Spinal cord (tissue), 10 donors: ENCODE measurements at places on chromosomes 3 and 15.

- DNase-seq, result no peak
These were observed 32.0 kb upstream of the SLCO3A1 start for GRCh38 chr15:91821458-91821857.

GRCh38 chr15:51721199-51721960, 16.1 kb downstream of the LYSMD2 start:
- DNase-seq, result no peak

DNA sequence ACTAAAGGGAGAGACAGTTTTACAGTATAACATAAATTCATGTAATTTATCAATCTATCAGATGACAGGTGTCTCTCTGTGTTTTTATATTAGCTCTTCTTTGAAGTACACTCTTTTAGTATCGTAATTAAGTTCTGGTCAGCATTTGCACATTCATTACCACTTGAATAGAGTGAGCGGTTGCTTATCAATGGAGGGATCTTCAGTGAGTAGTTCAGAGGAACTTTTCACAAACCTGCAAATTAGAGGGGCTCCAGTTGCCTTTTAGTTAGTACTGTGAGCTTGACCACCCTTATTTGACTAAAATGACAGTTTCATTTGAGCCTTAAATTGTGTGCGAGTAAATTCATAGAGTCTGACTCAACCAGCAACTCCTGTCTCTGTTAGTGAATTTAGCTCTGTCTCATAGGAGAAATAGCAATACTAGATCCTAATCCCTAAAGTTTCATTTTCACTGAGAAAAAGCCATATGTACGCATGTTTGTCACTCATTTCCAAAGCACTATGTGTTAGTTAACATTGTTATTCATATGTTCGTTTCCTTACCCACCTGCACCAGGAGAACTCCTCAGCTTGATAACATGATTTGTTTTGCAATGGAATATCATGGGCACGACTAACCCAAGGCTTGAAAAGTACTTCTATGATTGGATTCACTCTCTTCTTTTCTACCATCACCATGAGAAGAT, 57.5 kb upstream of the ZBED2 start:
- no peak for DNase-seq

DNA sequence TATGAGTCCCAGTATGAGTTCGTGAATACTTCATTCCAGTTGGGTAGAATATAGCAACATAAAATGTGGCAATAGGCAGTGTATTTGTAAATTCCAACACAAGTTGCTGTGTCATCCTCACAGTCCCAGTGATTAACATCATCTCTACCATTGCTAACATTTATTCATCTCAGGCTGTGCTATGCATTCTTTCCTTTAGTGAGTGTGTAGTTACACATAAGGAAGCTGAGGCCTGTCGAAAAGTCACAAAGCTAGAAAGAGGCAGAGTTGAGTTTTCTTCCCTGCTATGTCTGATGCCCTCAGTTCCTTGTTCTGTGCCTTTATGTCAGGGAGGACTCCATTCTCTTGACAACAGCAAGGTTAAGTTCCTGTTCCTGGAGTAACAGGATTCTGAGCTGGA, 96.4 kb downstream of the FNDC3B start:
- DNase-seq, result no peak

DNA sequence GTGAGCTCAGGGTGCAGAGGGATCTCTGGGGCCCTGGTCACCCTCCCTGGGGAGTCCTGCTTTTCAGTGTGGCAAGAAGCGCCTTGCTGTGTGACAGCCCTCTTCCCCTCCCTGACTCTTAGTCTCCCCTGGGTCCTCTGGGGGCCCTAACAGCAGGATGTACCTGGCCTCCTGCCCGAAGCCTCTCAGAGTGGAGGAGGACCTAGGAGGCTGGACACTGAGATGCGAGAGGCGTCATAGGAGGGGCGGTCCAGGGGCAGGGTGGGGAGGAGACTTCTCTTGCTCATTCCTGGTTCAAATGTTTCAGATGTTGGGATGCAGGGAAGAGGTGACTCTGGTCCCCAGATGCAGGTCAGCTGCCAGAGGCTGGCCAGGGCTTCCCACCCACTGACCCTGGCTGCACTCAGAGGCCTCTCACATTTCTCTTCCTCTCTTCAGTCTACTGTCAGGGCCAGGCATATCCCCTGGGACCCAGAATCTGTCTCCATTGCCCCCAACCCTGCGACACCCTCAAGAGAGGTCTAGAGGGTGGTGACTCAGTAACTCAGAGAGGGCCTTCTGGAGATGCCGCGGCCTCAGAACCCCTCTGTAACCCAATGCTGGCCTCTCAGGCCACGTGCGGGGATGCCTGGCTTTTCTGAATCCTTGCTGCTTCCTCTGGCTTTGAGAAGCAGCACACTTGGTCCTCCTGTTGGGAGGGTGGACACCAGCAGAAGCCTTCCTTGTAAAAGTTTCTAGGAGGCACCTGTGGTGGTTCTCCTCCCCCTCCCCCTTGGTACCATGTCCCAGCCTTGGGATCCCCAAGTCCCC, 25.9 kb downstream of the SNX33 start:
- DNase-seq, result no peak

GRCh38 chr15:83099290-83099689, 8.2 kb upstream of the TM6SF1 start:
- no peak for DNase-seq

- DNase-seq, result no peak
These were observed 18.2 kb downstream of the ZNF592 start for GRCh38 chr15:84766461-84767035.

DNA sequence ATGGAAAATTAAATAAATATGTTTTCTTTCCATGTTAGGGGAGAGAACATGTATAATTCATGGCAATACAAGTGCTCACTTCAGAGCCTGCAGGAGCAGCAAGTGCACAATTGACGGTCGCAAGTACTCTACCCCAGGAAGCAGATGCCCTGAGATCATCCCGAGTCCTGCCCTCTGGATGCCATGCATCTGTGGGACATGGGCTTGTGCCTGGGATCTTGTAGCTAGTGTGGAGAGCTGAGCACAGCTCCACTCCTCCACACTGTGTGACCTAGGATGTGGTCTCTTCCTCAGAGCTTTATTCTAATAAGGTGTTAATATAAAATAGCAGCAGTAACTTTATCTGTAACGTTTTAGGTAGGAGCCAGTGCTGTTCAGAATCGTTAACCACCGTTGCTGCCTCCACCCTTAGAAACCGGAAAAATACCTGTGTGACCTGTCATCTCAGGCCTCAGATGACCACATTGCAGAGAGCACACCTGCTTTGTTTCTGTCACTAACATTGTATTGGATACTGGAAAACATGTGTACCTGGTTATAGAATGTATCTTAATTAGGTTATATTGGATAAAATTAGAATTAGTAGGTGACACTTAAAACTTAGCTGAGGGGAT, 105.0 kb upstream of the GOLGA6L6 start:
- DNase-seq, result no peak

DNA sequence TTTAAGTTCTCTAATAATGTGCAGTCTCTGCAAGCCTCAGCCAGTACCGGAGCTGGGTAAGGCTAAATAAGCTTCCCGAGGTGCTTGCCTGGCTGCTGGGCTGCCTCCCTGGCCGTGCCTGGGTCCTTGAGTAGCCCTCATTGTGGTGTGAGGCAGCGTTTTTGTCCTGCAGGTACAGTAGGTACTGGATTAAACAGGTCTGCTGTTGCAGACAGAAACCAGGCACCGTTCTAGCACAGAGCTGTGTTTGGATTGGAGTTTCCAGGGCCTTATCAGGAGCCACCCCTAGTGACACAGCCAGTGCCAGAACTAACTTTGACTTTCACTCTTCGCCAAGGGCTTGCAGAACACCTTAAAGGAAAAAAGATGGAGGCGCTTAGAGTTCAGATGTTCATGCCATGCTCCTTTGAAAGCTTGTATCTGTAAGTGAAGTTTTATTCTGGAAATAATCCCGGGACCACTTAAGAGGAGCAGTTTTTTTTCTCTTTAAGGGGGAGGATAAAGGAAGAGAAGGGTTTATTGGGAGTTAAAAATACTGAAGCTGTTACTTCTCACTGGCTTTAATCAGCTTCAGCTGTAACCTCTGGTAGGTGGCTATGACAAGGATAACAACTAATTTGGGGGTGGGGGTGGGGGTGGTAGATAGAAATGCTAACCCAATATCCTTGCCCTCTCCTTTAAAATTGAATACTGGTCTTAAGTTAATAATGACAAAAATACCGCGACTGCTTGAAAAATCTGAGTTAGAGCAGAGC, 126.8 kb downstream of the MITF start:
- no peak for DNase-seq

DNA sequence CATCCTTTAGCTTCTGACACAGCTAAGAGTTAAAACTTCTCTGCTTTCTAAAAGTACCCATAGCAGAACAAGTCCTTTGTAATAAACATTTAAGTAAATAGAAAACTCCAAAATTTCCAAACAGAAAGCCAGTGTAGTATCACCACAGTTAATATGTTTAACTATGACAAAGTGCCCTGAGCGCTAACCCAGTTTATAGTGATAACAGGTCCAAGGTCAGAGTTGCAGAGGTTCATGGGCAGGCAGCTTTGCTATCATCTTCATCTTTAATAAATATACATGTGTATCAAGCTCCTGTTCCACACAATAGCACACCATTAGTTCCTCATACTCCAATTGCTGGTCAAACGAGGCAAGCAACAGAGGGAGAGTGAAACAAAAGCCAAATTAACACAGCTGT, 12.4 kb upstream of the TOP2B start:
- DNase-seq, result no peak

DNA sequence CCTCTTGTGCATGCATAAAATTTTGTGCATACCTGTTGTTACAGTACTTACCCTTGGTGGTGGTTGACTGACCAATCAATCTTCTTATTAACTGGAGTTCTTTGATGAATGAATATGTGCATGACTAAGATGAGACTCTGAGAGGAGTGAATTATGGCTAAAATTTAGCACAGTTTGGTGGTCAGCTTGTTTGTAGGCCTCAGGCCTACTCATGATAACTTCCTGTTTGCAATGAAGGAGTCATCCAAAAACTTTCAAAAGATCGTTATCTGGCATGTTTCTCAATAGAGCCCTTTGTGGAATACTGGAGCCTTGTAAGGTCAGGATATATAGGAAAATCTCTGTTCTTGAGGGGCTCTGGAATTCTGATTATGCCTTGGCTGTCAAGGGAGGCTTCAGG, 66.5 kb downstream of the LEKR1 start:
- DNase-seq, result no peak

- DNase-seq, result no peak
These were observed 923 bp downstream of the ACY1 start for GRCh38 chr3:51984269-51984647.

DNA sequence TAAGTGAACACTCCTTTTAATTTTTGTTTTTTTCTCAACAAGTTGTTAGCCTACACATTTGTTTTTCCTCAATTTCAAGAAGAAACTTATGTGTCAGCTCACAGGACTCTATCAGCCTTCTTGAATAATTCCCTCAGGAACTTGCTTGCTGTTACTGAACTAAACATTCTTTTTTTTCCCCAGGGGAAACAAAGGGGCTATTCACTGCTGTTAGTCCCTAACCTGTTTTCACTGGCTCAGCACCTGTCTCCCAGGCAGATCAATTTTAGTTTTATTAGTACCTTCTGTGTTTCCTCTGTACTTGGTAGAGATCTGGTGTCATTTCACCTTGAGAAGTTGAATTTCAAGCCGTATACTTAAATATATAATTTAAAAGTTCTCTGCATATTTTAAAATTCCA, 644.6 kb downstream of the CADM2 start:
- DNase-seq, result no peak

GRCh38 chr15:56719774-56720555, 13.3 kb downstream of the ZNF280D start:
- DNase-seq, result no peak

GRCh38 chr15:73637527-73637926, 4.3 kb upstream of the NPTN start:
- DNase-seq, result no peak

- DNase-seq, result no peak
These were observed 116.5 kb downstream of the LRRK1 start for GRCh38 chr15:101035611-101036010.

GRCh38 chr15:82969353-82969752, 16.7 kb upstream of the RAMAC start:
- no peak for DNase-seq

DNA sequence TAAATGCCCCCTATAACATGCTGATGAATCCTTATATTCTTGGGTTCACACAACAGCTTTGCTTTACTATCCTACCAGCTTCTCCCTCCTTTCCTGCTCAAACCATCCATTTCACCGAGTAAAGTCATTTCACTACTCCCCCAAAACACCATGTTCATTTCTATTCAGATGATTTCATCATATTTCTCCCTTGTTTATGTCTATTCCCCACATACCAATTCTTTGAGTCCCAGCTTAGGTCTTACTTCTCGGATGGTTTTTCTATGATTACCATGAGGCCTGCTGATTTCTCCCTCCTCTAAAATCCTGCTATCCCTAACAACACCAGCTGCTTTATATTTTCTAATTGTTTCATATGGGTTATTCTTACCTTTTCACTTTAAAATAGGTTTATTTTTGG, 231.4 kb downstream of the TIGIT start:
- no peak for DNase-seq

DNA sequence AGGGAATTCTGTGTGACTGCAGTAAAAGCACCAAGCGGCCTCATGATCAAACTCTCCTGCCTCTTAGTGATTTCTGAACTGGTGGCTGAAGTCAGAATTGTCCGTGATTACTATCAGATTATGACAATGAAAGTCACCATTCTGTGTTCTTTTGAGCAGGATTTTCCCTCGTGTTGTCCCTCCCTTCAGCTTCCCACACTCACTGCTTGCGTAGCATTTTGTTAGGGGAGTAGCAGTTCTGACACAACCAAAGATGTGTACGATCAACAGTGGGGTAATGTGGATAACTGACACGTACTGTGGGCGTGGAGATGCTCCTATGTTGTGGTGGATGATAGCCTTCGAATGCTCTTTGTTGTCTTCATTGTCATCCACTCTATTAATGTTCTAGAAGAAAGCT, 67.8 kb upstream of the ICE2 start:
- DNase-seq, result no peak

GRCh38 chr3:122957707-122958689, 69.6 kb downstream of the SEMA5B start:
- peak; percentile 36 for DNase-seq

GRCh38 chr15:27671819-27672437, 427.2 kb downstream of the OCA2 start:
- peak; percentile 50 for DNase-seq

- DNase-seq, result no peak
These were observed 769.4 kb upstream of the GOLIM4 start for GRCh38 chr3:168865022-168865551.

DNA sequence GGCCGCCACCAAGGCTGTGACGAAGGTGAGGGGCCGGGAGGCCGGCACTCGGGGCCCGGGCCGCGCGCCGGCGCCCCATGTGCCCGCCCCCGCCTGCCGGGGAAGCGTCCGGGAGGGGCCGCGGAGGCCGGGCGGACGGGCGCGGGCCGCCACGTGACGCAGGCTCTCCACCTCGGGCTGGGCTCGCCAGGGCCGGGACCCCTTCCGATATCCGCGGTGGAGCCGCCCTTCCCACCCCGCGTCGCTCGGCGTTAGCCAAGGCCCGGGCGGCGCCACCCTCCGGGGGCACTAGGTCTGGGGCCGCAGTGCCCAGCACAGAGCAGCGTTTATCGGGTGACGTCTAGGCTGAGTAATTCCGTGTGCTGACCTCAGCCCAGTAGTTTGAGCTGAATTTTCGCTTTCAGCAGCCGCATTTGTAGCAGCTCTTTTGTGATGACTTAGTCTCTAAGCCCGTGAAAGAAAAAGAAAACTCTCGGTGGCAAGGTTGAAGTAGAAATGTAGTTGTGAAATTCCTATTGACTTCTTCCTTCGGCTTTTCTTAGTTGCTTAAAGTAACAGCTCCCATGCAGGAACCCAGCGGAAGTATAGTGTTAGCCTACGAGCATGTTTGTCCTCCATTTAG, 885 bp downstream of the CDV3 start:
- DNase-seq, result peak; percentile 38
